ENCODE measurements at places on chromosomes 4 and X.

DNA sequence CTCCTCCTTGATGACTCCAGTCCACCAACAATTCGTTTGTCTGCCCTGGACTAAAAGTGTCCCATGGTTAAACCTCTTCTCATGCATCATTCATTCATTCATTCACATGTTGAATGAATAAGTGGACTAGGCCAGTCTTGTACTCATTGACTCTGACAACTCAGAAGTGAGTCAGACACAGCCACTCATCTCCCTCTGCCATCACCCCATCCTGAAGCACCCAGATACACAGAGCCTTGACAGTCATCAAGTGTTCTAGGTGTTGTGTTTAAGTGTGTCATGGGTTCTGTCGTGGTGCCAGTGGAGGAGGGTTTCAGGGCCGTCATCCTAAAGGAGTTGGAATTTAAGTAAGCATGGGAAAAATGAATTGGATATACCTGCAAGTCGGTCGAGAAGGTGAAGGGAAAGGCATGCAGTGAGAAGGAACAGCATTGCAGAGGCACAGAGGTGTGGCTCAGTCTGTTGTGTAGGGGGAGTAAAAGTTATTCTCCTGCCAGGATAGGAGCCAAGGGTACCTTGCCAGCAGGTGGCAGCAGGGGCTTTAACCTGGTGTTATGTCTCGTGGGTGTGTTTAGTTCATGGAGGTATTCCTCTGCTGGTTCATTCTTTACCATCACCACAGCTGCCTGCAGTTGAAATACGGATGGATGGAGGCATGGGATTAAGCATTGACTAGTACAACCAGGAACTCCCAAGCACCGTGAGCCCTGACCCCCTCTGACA, 18.3 kb downstream of the MAGED2 start:
- no peak for DNase-seq

DNA sequence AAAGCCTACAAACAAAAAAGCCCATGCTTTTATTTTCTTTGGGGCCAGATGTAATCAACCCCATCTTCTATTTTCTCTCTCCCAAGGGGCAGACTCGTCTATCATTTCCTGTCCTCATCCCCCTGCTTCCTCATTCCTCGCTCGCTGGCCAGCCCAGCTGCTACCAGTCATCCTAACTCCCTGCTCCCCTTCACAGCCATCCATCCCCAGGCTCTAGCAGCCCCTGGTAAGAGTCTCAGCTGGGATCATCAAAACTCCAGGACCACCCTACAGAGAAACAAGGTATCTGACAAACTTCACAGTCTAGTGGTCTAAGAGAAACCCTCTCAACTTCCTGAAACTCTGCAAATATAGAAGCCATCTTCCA, 23.6 kb downstream of the SH3KBP1 start:
- no peak for DNase-seq

DNA sequence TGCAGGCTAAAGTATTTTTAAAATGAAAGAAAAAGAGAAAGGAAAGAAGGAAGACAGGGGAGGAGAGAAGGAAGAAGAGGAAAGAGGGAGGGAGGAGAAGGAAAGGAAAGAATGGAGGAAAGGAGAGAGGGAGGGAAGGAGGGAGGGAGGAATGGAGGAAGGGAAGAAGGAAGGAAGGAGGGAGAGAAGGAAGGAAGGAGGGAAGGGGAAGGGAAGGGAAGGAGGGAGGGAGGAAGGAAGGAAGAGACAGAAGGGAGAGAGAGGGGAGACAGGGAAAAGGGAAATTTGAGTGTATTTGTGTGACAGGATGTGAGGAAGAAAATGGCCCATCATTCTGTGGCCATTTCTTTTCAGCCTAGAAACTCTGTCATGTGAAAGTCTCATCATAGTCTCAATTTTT, 14.9 kb upstream of the PLAC1 start:
- no peak for DNase-seq

DNA sequence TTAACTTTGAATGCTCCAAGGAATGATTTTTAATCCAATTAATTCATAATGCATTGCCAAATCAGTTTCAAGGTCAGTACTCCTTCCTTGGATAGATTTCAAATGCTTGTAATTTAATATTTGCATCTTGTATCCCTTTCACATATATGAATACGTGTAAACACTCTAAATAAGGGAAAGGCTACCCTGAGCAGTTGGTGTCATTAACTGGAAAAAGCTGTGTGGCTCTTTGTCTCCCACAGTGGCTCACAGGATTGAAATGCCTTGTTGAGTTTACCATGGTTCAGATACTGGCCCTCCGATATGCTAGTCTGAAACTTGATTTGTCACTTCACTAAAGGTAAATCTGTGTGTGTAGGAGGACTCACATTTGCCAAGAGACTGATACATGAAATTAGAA, 16.7 kb upstream of the ACOT9 start:
- no peak for DNase-seq

DNA sequence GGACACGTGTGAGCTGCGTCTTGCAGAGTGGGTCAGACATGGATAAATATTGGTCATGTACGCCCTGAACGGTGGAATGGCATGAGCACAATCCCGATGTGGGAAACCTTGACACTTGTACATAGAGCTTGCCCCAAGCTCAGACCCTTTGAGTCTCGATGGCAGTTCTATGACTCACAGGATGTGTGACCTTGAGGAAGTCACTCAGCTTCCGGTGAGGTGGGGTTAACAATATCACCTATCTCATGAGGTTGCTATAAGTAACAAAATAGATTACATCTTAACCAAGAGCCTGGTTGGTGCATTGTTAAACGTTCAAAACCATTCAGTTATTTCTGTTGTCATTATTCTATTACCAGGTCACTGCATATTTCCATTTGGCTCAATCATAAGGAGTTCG, 109.1 kb upstream of the TBL1X start:
- DNase-seq = no peak

- no peak for DNase-seq
Observed at GRCh38 chr4:8205241-8205707, 6.2 kb downstream of the SH3TC1 start.

GRCh38 chrX:43633757-43634156, 22.3 kb upstream of the MAOA start:
- no peak for DNase-seq

DNA sequence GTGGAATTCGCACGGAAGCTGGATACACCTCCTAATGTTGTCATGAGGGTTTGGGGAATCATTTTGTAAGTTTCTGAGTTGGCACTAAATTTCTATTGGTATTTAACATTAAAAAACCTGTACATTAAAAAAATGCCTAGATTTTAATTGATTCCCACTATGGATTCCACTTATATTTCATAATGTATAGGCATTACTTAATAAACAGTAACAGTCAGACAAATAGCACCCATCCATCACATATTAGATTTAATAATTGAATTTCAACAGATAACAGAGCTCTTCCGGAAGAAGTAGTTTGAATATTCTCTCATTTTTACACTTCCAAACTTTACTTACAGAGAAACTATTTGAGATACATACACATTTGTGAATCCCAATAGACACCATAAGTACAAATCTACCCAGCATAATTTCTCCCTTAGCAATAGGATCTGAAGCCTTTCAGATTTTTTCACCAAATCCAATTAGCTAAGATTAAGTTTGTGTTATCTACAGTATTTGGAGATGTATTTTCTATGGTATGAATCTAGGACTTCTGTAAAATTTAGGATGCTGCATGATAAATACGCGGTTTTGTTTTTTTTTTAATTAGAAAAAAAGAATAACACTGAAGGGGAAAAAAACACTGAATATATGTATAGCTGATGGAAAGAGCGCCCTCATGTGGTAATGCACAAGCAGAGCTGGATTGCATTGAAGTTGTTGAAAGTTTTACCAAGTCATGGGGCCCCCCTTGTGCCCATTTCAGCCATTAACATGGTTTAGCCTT, 12.2 kb upstream of the ODAM start:
- no peak for DNase-seq

- DNase-seq = no peak
Observed at GRCh38 chr4:45741897-45742296, 382.0 kb downstream of the GABRG1 start.

DNA sequence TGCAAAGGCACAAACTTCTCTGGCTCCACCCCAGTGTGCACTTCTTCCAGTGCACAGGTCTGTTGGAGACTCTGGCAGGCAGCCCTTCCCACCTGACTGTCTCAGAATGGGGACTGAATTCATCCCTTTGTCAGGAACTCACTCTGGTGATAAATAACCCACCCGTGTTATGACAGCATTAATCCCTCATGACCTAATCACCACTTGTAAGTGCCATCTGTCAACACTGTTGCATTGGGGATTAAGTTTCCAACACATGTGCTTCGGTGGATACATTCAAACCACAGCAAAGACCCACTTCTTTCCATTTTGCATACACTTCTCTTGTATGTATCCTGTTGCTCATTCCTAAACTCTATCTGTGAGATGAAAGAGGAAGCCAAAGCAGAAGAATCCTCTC, 1002.9 kb upstream of the IGFBP7 start:
- no peak for DNase-seq

DNA sequence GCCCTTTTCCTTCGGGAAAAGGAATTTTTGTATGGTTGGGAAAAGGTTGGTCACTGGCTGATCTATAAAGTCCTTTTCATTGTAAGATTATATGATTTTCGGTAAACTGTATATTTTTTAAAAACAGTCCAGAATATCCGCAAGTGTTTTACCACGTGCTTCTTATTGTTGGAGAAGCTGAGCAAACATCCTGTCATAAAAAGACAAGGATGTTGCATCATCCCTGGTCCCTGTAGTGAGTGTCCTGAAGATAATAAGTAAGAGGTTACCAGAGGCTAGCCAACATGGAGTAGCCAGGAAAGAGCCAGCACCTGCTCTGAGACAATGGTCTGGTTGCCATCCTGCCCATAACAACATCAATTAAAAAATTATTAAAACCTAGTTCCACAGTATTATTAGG, 5.1 kb downstream of the CXCL9 start:
- no peak for DNase-seq

GRCh38 chr4:173436771-173437265, 37.9 kb upstream of the SCRG1 start:
- no peak for DNase-seq

- no peak for DNase-seq
Observed at GRCh38 chr4:47334652-47335051, 128.8 kb downstream of the COMMD8 start.

GRCh38 chr4:21845663-21846062, 102.9 kb downstream of the KCNIP4 start:
- no peak for DNase-seq

DNA sequence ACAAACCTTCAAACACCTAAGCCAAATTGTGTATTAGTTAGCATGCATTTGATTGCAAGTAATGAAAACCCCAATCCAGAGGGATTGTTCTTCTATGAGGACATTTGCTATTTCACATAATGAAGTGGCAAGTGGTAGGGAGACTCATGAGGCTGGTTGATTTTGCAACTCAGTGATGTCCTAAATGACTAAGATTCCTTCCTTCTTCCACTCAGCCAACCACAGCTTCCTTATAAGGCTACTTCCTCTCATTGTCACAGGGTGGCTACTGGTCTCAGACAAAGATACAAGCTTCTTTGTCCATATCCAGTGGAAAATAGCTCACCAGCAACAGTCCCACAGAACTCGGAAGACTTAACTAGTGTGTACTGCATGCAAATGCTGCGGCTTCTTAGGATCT, 5.3 kb upstream of the OTC start:
- DNase-seq = no peak

DNA sequence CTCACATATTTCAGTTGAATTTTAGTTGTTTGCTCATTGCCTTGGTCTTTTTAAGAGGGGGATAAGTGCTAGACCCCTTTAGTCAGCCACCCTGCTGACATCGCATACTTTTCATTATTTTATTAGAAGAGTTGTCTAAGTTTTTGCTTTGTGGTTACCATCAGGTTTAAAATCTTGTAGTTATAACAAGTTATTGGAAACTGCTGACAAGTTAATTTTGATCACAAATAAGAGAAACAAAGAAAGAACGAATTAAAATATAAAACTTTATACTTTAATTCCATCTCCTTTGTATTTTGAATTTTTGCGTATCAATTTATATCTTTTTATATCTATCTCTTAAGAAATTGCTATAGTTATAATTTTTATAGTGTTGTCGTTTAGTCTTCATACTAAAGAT, 679.7 kb downstream of the TECRL start:
- no peak for DNase-seq

- DNase-seq = no peak
Observed at GRCh38 chr4:139734201-139734874, 68.7 kb downstream of the MGST2 start.

DNA sequence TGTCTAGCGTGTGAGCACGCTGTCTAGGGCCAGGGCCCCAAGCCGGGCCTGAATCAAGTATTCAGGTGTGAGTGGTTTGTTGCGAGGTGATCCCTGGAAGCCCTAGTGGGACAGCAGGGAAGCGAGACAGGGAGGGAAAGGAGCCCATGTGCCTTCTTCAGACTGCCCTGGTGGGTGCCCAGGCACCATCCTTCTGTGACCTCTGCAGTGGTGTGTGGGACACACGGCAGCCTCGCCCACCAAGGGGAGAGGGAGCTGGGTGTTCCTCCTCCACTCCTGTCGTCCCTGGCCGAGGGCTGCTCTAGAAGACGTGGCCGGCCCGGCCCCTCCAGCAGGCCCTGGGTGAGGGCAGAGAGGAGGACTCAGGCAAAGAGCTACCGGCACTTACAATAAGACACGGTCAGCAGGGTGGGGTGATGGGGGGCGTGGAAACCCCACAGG, 47.4 kb downstream of the HTRA3 start:
- DNase-seq = no peak

GRCh38 chrX:129359269-129359668, 164.0 kb downstream of the SMARCA1 start:
- no peak for DNase-seq

DNA sequence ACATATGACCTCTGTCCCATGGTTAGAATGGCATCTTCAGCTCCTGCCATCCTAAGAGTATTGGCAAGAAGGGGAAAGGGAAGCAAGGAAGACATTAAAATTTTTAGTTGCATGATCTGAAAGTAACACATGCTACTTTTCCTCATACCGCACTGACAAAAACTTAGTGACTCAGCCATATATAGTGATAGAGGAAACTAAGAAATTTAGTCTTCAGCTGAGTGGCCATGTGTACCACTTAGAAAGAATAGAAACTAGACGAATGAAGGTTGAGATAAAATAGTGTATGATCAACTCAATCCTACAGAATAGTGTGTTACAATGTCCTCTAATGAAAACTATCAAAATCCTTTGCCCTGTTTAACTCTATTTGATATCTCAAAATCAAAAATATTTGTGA, 164.1 kb downstream of the PPP3CA start:
- no peak for DNase-seq

DNA sequence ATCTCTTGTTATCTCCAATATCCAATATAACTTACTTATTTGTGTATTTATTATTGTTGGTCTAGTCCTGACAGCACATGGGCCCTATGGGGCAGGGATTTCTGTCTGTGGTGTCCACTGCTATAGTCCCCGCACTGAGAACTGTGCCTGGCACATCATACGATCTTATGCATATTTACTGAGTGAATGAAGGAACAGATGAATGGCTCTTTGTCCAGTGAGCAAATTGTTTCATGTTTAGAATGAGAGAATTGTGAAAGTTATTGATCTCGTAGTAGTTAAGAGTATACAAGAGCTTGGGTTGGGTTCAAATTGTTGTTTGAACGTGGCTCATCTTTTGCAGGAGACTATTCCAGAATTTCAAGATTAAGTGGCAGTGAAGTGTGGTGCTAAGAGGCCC, 96.1 kb upstream of the SLC34A2 start:
- DNase-seq = no peak

GRCh38 chr4:126012691-126013290, 698.0 kb downstream of the FAT4 start:
- DNase-seq = no peak

Measured in hypothalamus (tissue), 51 donors.